ENCODE measurements at places on chromosomes 5 and 9.

- no peak for DNase-seq
These were observed 5.1 kb upstream of the ORM1 start for GRCh38 chr9:114317665-114318357.

- DNase-seq, result no peak
These were observed 42.3 kb downstream of the B4GALT1 start for GRCh38 chr9:33124751-33125381.

- no peak for DNase-seq
These were observed 193.1 kb downstream of the GLIS3 start for GRCh38 chr9:4106760-4107143.

DNA sequence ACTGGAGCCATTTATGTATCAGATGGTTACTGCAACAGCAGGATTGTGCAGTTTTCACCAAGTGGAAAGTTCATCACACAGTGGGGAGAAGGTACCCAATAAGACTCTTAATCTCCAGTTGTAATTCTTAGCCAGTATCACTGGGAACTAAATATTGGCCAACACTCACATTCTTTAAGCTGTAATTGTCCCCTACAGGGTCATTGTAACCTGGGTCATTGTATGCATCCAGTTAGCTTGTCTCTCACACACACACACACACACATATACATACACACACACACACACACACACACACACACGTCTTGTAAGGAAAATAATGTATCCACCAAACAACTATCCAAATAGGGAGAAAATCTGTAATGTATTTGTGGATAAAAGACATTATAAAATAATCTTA is 113.0 kb downstream of the GIN1 start:
- DNase-seq, result no peak

GRCh38 chr9:94882966-94883641 is 156.6 kb downstream of the AOPEP start:
- DNase-seq, result no peak

DNA sequence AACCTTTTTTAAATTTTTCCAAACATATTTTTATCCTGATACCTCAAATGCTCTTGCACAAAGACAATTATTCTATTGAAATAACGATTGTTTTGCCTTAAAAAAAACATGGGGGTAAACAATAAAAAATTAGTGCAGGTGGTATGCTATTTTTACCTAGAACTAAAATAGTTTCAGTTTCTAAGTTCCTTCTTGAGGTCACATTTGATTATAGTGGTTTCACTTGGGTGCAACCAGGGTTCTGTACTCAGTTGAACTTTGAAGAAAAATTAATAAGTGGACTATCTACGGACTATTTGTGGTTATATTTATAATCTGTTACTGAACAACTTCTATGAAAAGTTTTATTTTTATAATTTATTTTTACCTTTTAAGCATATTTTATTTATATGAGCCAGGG is 387.1 kb upstream of the IZUMO3 start:
- DNase-seq, result no peak

- DNase-seq, result no peak
These were observed 272.4 kb downstream of the CDK5RAP2 start for GRCh38 chr9:120307599-120307998.

GRCh38 chr5:62275581-62275980 is 30.4 kb upstream of the KIF2A start:
- no peak for DNase-seq

GRCh38 chr5:152113401-152113800 is 188.8 kb upstream of the GLRA1 start:
- DNase-seq, result no peak

GRCh38 chr5:126544087-126544740 is 50.8 kb downstream of the ALDH7A1 start:
- DNase-seq, result no peak

DNA sequence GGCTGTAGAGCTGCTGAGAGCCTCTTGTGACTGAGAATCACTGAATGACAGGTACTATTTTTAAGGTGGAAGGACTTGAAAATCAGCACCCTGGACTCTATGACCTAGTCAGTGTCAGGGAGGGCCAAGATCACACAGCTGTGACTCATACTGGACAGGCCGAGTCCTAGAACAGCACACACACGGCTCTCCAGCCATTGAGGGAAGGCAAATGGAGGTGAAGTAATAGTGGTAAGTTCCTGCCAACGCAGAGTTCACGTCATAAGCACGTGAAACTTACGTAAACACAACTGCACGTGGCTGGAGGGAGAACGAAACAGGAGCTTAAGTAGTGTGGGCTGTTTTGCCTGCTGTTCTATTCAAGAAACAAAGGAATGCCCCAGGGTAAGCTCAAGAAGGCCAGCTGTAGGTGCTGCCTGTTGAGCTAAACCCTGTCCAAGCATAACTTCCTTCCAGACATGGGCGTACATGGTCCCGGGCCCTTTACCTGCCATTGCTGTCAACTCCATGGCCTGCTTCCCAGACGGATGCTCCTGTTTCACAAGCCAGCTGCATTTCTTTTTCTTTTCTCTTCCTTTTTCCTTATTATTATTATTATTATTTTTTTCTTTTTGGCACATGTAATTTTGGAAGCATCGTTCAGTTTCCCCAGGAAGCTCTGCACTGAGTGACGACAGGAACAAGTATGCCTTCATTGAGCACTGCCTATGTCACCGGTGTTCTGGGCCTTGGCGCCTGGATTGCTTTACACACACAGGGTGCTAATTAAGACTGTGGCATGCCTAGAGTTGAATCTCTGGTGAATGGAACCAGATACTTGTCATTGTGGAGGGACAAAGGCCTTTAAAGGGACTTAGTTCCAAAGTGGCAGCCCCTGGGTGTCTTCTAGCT is 10.2 kb upstream of the LCP2 start:
- DNase-seq, result peak; percentile 77

- no peak for DNase-seq
These were observed at the start of gene OMD for GRCh38 chr9:92424340-92424739. TSS of gene OMD (minus strand) at chr9:92424471. CDS start at chr9:92417558, 6,913 bp downstream.

DNA sequence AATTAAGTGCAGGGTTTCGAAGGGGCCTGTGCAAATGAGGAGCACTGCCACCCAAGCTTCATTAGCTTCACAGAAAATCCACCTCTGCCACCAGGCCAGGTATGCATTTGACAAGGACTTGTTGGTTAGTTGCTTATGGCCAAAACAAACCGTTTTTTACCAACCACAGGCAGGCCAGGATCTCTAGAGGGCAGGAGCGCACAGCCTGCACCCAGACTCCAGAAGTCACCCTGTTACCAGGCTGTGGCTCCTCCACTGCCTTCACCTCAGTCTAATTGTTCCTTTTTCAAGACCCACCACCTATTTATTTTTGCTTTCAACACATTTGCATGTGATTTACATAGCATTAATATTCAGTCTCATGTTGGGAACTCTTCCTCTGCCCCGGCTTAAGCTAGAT is 78.3 kb upstream of the HSPA9 start:
- DNase-seq, result no peak

GRCh38 chr9:88817628-88818027 is 173.6 kb upstream of the S1PR3 start:
- DNase-seq, result no peak

- DNase-seq, result no peak
These were observed 90.2 kb upstream of the SH3PXD2B start for GRCh38 chr5:172544371-172545095.

DNA sequence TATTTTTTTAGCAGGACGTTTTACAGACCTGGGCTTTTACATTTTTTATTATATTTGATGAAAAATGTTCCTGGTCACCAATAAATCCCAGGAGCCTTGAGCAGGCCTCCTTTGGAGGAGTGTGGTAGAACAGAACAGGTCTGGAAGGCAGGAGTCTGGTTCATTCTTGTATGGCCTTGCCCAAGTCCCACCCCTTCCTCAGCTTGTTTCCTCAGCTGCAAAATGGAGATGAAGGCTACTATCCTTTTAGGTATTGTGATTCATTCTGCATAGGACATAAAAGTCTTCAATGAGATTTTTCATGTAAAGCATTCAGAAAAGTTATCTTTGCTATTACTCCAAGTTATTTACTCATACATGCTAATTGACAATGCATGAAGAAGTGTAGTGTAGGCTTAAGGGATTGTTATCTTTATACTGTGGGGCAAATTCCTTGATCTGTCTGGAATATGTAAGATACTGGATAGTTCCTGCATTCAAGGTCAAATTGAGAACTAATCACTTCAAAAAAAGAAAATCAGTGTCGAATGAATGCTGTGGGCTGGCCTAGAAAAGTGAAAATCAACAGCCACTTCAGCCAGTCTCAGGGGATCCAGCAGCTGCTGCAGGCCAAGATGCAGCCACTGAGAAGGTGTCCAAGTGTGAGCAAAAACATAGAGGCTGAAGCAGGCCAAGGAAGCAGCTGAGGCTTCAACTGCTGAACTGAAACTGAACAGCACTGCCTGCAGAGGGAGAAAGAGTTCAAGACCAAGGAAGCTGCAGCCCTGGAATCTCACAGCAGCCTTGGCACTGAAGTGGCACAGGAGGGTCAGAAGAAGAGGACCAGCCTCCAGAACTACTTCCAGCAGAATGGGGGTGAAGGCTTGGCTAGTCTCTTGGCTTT is 15.5 kb upstream of the SLC36A3 start:
- peak; percentile 31 for DNase-seq

DNA sequence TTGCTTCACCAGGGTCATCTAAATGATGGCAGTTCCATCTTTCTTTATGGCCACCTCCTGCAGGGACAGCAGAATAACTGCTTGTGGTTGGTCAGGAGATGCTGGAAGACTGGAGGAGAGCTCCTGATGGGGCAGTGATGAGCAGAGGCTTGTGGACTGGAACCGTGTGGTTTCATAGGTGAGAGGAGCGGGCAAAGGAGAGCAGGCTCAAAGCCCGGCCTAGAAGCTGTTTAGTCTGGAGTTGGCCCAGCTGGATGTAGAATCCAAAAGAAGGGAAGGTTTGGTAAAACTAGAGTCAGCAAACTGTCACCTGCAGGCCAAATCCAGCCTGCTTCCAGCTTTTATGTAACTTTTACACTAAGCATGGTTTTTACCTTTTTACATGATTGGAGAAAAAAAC is 32.9 kb upstream of the TLE1 start:
- no peak for DNase-seq

Measured in left ventricle myocardium inferior (tissue), 1 donor.